ENCODE measurements at places on chromosomes 1 and 21.

DNA sequence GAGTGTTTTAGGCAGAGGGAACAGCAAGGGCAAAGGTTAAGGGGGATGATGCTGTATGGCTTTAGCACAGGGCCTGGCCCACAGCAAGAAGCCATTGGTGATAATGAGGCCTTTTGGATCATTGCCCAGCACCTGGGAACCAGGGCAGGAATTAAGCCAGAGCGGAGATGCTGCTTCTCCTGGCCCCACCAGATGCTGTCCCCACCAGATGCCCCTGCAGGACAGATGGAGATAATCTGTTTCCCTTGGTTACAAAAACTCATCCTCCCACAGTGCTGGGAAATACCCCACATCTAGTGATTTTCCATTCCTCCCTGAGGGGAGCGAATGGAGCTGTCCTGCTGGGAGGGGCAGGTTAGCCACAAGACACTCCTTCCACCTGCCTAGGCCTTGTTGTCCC lies 18.8 kb downstream of the OPRD1 start:
- ATAC-seq = no peak

GRCh38 chr1:39671433-39671792 lies 494 bp downstream of the NT5C1A start:
- no peak for ATAC-seq

GRCh38 chr1:237133921-237134320 lies 91.9 kb downstream of the RYR2 start:
- no peak for ATAC-seq

- ATAC-seq = no peak
Observed at GRCh38 chr1:45775794-45776193, 25.3 kb upstream of the IPP start.

GRCh38 chr21:44804762-44805161 lies 3.1 kb upstream of the UBE2G2 start:
- ATAC-seq = no peak

GRCh38 chr1:65176591-65176990 lies 28.6 kb downstream of the AK4 start:
- no peak for ATAC-seq

GRCh38 chr1:91697416-91697815 lies 188.5 kb downstream of the TGFBR3 start:
- peak; percentile 72 for ATAC-seq

DNA sequence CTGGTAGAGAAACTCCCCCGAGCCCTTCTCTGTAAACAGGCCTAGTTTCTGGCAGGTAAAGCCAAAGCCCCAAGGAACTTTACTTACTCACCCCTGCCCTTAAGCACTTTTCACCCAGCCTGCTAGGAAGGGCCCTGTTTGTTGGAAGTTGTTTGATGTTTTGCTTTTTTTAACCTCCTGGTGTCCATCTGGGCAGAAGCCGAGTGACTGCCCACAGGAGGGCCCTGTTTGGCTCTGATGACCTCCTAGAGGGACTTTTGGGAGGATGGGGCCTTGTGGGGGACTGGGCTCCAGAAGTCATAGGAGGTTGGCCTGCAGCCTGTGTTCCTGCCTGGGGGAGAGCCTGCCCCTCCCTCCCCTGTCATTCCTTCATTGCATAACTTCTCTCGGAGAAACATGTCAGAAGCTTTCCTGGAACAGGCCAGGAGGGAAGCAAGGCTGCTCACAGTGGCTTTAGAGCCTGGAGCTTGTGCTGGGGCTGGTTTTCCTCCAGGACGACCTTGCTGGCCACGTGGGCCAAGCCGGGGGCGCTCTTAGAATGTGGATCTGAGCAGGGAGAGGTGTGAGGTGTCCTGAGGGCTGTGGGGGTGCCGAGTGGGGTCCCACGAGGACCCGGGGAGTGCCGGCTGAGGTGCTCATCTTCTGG lies 33.9 kb downstream of the COQ8A start:
- no peak for ATAC-seq

DNA sequence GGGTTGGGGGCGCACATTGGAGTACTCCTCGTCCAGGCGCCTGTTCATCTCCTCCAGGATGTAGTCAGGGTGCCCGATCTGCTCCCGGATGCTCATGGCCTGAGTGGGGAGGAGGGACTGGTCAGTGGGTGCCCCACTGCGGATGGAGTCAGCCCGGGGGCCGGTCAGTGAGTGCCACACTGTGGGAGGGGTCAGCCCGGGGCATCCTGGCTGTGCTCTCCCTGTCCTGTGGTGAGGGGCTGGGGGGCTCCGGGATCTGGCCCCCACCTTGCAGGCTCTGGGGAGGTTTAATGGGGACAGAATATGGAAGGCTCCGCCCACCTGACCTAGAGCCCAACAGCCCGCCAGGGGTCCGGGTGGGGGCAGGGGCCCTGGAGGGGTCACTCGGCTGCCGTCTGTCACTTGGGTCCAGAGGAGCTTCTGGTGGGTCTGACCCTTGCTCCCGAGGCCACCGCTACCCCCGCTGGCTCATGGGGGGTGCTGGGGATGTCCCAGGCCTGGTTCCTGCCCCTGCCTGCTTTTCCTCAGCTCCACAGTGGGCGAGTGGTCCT lies 8.8 kb downstream of the PRXL2B start:
- ATAC-seq = no peak

DNA sequence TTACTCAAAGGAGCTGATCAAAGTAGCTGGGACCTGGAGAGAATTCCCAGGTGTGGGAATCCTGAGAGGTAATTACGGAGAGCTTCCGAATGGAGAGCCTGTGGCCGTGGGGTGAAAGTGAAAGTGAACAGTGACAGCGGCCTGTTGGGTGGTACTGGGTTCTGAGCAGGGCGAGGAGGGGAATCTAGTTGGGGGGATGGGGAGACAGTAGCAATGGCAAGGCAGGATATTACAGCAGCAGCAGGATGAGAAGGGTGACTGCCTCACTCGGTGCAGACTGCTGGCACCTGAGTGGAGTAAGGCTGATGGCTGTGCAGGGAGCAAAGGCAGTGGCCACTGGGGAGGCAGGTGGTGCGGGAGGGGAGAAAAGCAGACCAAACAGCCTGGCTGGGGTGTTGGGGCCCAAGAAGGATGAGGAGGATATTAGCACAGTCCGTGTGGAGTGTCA lies 70.3 kb upstream of the PRDX6 start:
- ATAC-seq = no peak

DNA sequence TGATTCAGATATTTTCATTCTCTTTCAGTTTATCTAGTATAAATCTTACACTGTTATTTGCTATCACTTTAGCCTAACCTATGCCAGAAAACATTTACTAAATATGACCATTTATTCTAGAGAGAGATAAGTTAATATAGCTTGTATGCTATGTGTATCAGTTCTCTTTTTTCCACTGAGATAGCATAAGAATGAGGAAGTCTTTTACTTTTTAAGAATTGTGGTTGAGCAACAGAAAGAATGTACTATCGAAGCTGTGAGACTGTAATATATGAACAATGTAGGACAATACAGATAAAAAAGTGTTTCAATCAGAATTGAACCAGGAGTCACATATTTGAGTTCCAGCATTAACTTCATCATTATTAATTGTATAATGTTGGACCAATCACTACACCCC lies 479.9 kb upstream of the PLXNA2 start:
- no peak for ATAC-seq

DNA sequence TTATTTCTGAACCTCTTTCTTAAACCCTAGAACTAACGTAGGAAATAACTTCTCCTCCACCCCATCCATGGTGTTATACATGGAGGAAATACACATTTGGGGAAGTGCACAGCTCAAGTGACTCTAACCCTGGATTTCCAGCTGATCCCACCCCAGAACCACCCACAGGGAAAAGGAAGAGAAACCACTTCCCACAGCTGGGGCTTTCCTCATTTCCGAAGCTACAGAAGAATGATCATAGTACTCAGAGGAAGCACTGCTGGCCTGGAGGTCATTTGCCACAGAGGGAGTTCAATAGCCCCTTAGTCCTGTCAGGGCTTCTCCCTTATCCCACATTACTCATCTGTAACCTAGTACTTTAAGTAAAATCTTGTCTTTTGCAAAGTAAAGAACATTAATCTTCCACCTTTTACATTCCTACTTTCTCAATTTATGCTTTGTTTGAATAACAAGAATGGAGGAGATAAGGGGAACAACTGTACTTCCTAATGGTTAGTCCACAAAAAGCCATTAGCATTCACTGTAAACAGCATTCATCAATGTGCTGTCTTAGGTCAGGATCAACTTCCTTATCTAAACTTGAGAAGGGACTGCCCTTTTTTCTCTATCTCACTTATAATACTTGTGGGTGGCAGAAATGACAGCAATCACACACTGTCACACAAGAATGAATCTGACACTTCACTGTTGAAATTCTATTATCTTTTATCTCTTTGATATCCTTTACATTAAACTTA lies 63.0 kb upstream of the RGS1 start:
- no peak for ATAC-seq

- ATAC-seq = no peak
Observed at GRCh38 chr1:110617116-110617515, 11.0 kb upstream of the KCNA2 start.

- no peak for ATAC-seq
Observed at GRCh38 chr1:41775956-41776585, 142.7 kb downstream of the HIVEP3 start.

- no peak for ATAC-seq
Observed at GRCh38 chr1:187715483-187715882, 886.7 kb downstream of the PLA2G4A start.

GRCh38 chr21:33021150-33021549 lies 4.6 kb upstream of the OLIG2 start:
- ATAC-seq = no peak

GRCh38 chr1:116521186-116521585 lies 49.6 kb downstream of the CD58 start:
- no peak for ATAC-seq

- no peak for ATAC-seq
Observed at GRCh38 chr1:165070675-165071074, 285.8 kb downstream of the LMX1A start.

DNA sequence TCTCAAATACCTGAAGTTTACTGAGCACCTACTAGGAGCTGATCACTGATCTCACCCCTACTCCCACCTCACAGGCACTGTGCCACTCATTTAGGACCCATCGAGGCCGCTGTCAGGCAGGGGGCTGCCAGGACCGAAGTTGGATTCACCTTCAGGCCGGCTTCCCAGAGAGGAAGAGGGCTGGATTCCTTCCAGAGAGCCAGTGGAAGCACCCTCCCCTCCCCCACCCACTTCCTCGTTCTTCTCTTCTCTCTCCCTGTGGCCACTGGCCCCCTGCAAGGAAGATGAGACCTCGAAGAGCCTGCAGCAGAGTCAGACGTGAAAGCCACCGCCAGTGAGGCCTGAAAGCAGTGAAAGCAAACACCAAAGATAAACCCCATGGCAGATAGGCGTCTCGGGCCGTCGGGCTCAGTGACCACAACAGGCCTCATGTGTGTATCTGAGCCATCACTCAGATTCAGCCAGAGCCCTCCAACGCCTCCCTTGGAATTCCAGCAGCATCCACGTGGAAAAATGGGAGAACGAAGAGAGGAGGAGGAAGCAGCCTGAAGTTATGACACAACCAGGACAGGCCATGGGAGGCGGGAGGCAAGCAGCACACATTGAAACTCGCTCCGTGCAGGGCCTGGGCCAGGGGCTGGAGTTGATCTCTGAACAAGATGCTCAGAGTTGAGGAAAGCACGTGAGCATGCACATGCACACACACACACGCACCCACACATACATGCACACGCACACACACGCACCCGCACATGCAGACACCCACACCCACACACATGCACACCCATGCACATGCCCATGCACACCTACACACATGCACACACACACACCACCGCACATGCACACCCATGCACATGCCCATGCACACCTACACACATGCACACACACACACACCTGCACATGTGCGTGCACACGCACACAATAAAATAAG lies 6.2 kb upstream of the AGTRAP start:
- no peak for ATAC-seq

DNA sequence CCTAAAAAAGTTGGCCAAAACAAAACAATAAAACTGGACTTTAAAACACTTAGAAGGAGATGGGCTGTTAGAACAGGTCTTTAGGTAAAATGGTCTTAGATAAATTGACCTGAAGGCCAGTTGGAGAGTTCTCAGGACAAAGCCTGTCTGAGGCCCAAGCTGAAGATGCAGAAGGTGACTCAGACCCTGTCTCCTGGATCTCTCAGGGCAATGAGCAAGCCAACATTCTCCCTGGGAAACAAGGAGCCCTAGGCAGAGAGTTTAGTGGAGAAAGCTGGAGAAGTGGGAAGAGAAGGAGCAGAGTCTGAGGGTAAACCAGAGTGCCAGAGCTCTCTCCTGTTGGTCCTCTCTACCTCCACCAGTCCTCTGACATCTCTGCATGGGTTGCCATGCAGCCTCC lies 70.1 kb downstream of the FCRL5 start:
- ATAC-seq = no peak

GRCh38 chr1:64171797-64172281 lies 31.6 kb upstream of the UBE2U start:
- ATAC-seq = peak; percentile 78

DNA sequence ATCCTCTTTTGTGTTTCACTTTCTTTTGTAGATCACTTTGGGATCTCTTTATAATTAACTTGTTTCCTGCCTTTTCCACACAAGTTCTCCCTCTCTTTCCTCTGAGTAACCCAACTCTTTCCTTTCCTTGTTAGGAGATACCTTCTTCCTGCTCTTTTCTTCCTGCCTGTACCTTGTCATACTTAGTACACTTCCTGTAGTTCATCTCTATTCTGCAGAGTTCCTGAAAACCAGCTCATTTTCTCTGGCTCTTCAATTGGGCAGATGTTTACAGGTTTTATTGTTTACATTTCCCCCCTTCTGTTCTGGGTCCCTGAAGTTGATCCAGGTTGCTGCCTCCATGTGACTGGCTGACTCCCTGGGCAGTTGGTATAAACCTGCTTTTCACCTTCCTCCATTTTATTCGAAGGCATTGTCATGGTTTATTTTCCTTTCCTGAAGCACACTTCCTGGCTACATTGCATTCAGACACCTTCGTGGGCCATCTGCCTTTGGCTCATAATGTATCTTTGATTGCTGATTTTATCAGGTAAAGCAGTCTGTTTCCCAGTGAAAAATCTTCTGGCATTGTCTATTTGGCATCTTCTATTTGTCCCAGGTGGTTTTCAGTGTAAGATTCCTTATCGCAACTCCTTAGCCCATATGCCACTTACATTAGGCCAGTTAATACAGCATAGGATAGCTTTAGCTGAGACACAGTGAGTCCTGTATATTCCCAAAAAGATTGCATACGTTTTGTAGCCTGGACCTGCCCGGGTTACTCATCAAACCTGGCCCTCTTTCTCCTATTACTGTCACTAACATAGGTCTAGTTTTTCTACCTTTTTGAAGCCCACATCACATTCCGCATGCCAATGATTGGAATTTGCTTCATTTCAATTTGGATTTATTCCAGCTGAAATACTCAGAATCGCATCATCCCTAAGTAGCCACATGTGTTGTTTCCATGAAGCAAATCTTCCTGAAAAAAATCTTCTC lies 15.4 kb downstream of the CTH start:
- ATAC-seq = no peak
